CD4-positive, alpha-beta memory T cell (primary cell): ENCODE measurements at places on chromosomes 2 and 18.

GRCh38 chr2:1829796-1830195, 85.5 kb upstream of the PXDN start:
- H3K27ac ChIP-seq = no peak overlapping the region
- no peaks in the 10 kb centered on the region for H3K27me3 ChIP-seq
- H3K36me3 ChIP-seq = no peaks in the 10 kb centered on the region
- H3K4me3 ChIP-seq = no peak overlapping the region
- H3K4me1 ChIP-seq = no peaks in the 10 kb centered on the region
- DNase-seq = no peak

DNA sequence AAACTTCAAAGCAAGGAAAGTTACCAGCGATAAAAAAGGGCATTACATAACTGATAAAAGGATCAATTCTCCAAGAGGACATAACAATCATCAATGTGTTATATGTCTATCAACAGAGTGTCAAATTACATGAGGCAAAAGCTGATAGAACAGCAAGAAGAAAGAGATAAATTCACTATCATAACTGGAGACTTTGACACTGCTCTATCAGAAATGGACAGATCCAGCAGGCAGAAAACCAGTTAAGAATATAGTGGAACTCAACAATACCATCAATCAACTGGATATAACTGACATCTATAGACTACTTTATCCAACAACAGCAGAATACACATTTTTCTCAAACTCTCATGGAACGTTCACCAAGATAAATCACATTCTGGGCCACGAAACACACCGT, 65.0 kb downstream of the ROCK2 start:
- H3K36me3 ChIP-seq = peaks cover 4% of the 10 kb centered on the region
- H3K27ac ChIP-seq = no peak overlapping the region
- H3K4me3 ChIP-seq = no peak overlapping the region
- H3K27me3 ChIP-seq = no peaks in the 10 kb centered on the region

DNA sequence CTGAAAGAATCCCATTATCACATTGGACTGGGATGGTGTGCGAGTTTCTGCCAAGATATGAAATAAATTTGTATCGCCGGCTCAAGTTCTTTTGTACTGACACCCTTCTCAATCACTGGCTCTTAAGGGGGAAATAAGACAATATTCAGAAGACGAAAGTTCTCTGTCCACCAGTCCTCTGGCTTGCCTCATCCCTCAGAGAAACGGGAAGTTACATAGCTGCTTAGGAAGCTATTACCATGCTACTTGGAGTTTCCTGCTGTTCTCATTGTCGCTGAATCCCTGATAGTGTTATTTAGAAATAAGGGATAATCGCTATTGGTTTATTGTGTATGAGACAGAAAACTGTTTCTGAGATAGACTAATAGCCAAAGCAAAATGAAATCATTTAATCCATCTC, 205.0 kb upstream of the ZNF521 start:
- H3K4me1 ChIP-seq = no peaks in the 10 kb centered on the region
- DNase-seq = no peak
- no peaks in the 10 kb centered on the region for H3K36me3 ChIP-seq
- no peaks in the 10 kb centered on the region for H3K27me3 ChIP-seq

GRCh38 chr2:74374509-74375205, 5.5 kb downstream of the DCTN1 start:
- no peaks in the 10 kb centered on the region for H3K27me3 ChIP-seq
- H3K4me3 ChIP-seq = no peak overlapping the region
- peaks cover 37% of the 10 kb centered on the region for H3K36me3 ChIP-seq
- peaks cover 5% of the 10 kb centered on the region for H3K4me1 ChIP-seq
- no peak overlapping the region for H3K27ac ChIP-seq
- no peak for DNase-seq

- DNase-seq = no peak
- H3K27ac ChIP-seq = no peak overlapping the region
- H3K27me3 ChIP-seq = no peaks in the 10 kb centered on the region
- H3K4me1 ChIP-seq = no peaks in the 10 kb centered on the region
These were observed 729 bp downstream of the TM4SF20 start for GRCh38 chr2:227378371-227378782.

DNA sequence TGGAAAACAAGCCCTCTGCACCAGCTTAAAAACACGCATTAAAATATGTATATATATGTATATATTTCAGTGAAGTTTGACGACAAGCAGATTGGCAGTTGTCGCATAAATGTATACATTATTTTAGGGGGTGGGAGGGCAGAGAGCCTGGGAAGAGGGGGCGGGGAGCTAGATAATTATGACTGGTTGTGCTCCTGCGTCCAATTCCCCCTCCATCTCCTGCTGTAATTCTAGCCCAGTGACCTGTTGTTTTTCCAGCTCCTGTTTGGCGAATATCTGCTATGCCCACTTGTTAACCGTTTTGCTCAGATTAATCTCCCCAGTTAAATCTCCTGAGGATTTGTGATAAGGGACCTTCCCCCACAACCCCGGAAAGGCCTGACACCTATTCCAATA, 656 bp downstream of the UNC80 start:
- no peak overlapping the region for H3K4me3 ChIP-seq
- H3K27me3 ChIP-seq = no peaks in the 10 kb centered on the region
- no peak overlapping the region for H3K27ac ChIP-seq
- no peak for DNase-seq
- no peaks in the 10 kb centered on the region for H3K4me1 ChIP-seq
